ENCODE measurements at places on chromosomes 7 and 10.
A peak's percentile ranks its signal among the peaks of the same experiment; 100 is the strongest.

DNA sequence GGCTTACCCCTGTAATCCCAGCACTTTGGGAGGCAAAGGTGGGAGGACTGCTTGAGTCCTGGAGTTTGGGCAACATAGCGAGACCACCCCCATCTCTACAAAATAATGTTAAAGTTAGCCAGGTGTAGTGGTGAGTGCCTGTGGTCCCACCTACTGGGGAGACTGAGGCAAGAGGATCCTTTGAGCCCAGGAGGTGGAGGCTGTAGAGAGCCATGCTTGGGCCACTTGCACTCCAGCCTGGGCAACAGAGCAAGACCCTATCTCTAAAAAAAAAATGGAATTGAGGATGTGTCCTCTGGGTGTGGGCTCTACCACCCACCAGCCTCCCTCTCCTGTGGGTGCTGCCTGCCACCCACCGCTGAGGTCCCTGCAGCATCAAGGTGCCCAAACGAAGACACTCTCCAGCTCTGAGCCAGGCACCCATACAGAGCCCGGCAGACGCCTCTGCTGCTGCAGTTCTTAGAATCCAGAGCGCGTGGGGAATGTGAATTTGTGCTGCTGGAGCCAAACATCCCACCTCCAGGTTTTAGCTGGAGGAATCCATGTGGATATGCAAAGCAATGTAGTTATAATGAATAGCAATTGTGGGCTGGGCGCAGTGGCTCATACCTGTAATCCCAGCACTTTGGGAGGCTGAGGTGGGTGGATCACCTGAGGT, 176.0 kb upstream of the TNRC18 start:
- no peak for DNase-seq

DNA sequence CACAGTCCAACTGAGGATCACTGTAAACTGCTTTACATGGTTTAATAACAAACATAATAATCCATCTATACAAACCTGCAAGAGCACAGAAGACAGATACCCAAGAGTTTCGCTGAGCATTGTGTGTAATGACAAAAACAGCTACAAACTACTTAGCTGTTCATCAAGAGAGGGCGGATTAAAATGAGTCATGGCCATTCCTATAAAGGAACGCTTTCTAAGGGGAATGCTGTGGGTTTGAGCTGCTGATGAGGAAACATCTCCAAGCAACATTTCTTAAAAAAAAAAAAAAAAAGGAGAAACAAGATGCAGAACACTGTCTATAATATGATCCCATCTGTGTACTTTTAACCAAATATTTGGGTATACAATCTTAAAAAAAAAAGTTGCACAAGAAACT, 33.8 kb downstream of the VOPP1 start:
- no peak for DNase-seq

- no peak for DNase-seq
Measured at GRCh38 chr7:124662937-124663336, 102.7 kb downstream of the GPR37 start.

DNA sequence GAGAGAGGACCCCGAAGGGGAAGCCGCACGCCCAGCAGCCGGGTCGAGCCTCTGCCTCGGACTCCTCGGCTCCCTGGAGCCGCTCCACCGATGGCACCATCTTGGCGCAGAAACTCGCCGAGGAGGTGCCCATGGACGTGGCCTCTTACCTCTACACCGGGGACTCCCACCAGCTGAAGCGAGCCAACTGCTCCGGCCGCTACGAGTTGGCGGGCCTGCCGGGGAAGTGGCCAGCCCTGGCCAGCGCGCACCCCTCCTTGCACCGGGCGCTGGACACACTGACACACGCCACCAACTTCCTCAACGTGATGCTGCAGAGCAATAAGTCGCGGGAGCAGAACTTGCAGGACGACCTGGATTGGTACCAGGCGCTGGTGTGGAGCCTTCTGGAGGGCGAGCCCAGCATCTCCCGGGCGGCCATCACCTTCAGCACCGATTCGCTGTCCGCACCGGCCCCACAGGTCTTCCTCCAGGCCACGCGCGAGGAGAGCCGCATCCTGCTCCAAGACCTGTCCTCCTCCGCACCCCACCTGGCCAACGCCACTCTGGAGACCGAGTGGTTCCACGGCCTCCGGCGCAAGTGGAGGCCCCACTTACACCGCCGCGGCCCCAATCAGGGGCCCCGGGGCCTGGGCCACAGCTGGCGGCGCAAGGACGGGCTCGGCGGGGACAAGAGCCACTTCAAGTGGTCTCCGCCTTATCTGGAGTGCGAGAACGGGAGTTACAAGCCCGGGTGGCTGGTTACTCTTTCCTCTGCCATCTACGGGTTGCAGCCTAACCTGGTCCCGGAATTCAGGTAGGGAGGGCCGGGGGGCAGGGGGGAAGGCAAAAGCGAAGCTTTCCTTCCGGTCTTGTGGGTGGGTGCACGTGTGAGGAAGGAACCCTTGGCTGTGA, 973 bp downstream of the GPR158 start:
- DNase-seq: peak; percentile 18

- no peak for DNase-seq
Measured at GRCh38 chr10:69632516-69633199, 2.6 kb downstream of the FAM241B start.

- DNase-seq: no peak
Measured at GRCh38 chr7:5345671-5346070, 62.9 kb downstream of the SLC29A4 start.

- peak; percentile 73 for DNase-seq
Measured at GRCh38 chr10:27223964-27224363, 16.6 kb downstream of the ACBD5 start.

DNA sequence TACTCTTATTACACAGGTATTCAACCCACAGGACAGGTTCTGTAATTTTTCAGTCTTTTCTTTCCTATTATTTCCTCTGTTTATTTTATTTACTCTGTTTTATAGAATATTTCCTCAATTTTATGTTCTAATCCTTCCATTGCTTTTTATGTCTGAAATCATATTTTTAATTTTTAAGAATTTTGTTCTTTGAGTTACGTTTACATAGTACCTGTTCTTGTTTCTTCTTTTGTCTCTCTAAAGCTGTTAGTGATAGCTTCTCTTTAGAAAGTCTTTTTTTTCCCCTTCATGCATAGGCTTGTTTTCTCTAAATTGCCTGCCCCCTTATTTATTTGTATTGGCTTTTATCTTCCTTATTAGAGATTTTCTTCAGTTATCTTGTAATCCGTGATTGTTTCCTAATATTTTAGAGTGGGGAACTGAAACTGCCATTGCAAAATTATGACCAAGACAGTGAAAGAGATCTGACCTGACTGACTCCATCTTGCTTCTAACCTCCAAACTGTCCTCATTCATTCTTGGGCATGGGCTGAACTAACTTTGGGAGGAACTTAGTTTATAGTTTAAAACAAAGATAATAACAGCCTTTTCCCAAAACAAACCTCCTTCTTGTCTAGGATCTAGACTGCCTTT, 187.6 kb downstream of the PFKFB3 start:
- DNase-seq: no peak

GRCh38 chr10:51488766-51489408, 210.5 kb downstream of the CSTF2T start:
- DNase-seq: no peak

- DNase-seq: peak; percentile 46
Measured at GRCh38 chr7:100835903-100836811, 8.8 kb upstream of the EPHB4 start.

DNA sequence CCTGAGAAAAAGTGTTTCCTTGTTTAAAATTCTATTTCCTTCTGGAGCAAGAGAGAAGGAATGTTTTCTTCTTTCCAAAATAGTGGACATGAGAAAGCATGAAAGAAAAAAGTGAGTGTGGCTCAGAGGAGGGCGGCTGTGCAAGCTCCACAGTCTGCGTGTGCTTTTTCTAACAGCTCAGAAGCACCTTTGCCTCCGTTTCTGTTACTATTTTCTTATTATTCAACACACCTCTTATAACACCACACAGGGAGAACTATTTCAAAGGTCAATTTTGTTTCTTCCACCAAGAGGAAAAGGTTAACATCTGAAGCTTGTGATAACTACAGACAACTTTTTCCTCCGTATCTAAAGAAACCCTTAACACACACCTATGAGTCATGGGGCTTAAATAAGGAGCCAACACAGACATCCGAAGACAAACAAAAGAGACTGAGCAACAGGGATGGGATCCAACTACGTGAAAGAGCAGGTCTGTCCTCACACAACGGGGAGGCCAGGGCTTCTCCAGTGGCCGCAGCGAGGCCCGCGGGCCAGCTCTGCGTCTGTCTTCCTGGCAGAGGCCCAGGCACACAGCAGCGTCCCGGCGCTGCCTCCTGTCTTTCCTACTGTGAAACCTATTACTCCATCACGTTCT, 36.2 kb upstream of the NCAPG2 start:
- peak; percentile 34 for DNase-seq

- no peak for DNase-seq
Measured at GRCh38 chr10:92811986-92812385, 36.3 kb upstream of the EXOC6 start.
